ENCODE measurements at places on chromosomes 6 and 20.

- DNase-seq: no peak
Observed at GRCh38 chr20:44754554-44754953, 8.9 kb downstream of the KCNK15 start.

DNA sequence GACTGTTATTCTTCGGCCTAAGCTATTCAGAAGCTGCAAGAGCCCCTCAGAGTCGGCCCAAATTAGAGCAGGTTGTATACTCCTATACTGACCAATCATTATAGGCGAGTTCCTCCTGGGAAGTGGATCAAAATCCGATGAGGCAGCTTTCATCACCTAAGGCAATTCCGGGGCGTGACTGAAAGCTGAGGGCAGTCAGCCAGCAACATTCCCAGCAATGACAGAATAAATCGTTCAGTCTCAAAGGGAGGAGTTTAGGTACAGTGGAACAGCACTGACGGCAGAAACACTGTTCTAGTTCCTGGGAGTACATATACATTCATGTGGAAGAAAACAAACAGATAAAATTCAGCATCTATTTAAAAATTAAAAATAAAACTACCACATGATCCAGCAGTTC is 10.8 kb downstream of the HLA-DQB2 start:
- DNase-seq: no peak

GRCh38 chr6:82176616-82177015 is 70.9 kb downstream of the IBTK start:
- DNase-seq: no peak

DNA sequence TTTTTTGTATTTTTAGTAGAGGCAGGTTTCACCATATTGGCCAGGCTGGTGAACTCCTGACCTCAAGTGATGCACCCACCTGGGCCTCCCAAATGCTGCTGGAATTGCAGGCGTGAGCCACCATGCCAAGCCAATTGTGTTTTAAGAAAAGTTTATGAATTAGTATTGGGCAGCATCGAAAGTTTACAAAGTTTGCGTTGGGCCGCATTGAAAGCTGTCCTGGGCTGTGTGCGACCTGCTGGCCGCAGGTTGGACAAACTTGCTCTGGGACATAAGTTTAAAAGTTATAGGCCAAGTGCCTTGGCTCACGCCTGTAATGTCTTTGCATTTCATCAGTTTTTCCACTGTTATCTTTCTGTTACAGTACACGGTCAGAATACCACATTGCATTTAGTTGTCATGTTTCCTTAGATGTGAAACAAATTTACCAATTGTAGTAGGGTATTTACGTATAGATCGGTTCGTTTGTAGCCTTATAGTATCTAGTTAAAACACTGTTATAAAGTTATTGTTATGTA is 39.5 kb downstream of the ASXL1 start:
- no peak for DNase-seq

DNA sequence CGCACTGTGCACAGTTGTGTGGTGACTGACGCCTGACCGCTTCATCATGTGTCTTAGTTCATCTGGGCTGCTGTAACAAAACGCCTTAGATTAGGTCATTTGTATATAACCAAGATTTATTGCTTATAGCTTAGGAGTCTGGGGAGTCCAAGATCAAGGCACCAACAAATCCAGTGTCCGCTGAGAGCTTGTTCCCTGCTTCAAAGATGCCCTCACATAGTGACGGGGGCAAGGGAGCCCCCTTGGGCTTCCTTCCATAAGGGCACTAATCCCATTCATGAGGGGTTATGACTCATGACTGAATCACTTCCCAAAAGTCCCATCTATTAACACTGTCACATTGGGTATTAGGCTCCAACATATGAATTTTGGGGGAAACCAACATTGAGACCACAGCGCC is 34.6 kb downstream of the CYP24A1 start:
- DNase-seq: no peak

DNA sequence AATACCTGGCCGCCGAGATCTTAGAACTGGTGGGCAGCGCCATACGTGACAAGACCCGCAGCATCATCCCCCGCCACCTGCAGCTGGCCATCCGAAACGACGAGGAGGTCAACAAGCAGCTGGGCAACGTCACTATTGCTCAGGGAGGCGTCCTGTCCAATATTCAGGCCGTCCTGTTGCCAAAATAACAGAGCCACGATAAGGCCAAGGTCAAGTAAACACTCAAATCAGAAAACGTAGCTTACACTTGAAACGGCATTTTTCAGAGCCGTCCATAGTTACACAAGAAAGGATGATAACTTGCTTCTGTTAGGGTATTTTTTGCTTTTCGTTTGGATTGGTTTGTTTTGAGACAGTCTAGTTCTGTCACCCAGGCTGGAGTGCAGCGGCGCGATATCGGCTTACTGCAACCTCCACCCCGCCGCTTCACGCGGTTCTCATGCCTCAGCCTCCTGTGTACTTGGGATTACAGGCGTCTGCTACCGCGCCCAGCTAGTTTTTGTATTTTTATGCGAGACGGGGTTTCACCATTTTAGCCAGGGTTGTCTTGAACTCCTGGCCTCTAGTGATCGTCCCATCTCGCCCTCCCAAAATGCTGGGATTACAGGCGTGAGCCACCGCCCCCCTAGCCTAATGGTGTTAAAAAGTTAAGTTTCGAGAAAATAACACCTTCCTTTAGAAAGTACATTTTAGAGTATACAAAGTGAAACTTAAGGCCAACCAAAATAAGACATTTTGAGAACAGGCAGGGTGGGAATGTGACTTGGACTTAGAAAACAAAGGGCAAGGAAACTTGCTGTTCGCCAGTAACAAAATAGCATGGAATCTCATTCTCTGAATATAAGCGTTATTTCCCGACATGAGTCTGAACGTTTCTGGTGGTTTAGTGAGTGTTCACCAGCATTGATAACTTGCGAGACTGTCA is 42.8 kb upstream of the HFE start:
- DNase-seq: peak; percentile 60

DNA sequence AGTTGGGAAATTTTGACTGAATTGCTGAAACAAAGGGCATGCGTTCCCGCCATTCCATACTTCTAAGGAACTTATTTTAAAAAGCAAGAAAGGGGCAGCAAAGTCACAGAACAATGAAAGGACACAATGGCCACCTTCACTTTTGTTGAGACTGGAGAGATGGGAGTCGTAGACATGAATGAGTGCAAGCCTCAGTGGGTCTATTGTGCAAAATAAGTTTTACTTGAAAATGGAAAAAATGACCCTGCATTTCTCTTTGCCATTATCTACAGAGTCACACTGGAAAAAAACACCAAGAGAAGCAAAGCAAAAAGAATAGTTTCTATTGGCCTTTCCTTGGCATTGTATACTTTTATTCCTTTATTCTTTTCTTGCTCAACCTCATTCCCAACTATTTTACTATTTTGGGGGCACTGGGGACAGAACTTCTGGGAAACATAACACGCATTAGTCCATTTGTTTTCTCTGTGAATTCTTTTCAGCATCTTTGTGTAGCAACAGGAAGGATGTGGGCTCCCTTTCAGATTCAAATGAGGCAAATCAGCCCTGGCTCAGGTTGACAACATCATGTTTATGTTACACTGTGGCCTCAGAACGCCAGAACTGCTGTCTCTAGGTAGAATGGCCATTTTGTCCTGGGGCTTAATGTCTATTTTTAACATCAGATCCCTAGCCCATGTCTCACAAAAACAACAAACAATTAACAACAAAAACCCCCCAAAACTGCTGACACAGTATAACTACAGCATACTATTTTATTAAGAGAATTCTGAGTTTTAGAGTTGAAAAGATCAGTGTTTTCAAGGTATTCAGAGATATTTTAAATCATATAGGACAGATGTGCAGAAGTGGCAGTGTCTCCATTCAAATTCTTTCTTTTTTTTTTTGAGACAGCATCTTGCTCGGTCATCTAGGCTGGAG is 122.2 kb downstream of the FYN start:
- DNase-seq: no peak

DNA sequence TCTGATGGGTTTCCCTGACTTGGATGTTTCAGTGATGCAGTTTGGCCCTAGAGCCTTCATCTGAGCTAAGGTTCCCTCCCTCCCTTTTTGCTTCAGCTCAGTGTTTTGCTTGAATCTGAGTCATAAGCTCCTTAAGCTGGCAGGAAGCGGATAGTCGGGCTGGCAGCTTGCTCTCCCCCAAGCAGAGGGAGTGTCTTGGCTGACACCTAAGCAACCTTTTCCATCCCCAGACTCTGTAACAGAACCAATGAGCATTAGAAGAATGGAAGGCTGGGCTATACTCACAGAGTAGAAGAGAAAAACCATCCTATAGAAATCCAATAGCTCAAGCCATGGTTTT is 98.3 kb downstream of the HAO1 start:
- DNase-seq: no peak

DNA sequence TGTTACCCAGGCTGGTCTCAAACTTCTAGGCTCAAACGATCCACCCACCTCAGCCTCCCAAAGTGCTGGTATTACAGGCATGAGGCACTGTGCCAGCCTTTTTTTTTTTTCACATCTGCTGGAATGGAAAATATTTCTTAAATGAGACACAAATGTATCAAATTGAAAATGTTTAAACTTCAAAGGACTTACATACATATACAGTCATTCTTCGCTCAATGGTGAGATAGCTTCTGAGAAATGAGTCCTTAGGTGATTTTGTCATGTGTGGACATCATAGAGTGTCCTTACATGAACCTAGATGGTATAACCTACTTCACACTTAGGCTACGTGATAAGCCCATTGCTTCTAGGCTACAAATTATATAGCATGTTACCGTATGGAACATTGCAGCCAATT is 43.1 kb downstream of the MICA start:
- DNase-seq: no peak

GRCh38 chr6:40479706-40480105 is 107.5 kb downstream of the LRFN2 start:
- DNase-seq: no peak

GRCh38 chr6:57262901-57263694 is 41.0 kb upstream of the RAB23 start:
- no peak for DNase-seq

DNA sequence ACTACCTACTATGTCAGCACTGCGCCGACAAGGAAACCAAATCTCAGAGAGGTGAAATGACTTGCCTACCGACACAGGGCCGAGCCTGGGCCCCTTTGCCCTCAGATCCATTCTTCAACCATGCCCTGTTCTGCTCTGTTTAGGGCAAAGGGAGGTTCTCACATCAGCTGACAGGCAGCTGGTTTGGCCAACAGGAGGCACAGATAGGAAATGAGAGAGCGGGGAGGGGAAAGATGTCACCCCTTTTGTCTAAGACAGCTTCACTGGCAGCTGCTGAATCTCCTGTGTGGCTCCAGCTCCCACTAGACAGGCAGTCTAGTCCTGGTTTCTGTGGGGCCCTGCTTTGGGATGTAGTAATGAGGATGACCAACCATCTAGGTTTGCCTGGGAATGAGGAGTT is 158.7 kb downstream of the TMEM200A start:
- no peak for DNase-seq

GRCh38 chr20:48949304-48950170 is 28.0 kb downstream of the ARFGEF2 start:
- DNase-seq: no peak

DNA sequence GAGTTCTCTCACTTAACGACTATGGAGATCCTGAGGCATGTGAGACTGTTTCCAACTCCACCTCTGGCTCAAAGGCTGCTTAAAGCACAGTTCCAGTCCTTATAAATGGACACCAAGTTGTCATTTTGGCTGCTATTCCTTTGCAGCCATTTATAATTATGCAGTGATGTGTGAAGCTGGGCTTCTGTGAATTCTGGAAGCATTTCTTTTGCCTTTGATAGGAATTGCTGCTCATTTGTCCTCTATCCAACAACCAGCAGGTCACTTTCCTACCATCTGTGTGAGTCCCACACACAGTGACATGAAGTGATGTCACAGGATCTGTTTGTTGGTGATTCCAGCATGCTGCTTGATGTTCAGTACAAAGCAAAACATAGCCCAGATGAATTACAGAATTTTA is 28.5 kb upstream of the EFHC1 start:
- DNase-seq: no peak

DNA sequence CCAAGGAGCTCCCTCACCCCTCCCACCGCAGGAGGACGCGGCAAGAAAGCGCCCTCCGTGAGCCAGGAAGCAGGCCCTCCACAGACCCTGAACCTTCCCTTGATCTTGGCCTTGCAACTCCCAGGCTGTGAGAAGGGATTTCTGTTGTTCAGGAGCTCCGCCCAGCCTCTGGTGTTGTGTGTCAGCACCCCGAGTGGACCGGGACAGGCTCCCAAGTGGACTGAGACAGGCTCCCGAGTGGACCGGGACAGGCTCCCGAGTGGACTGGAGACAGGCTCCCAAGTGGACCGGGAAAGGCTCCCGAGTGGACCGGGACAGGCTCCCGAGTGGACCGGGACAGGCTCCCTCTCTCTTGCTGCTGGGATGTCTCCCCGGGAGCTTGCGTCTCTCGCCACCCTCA is 9.3 kb upstream of the NTSR1 start:
- DNase-seq: no peak

DNA sequence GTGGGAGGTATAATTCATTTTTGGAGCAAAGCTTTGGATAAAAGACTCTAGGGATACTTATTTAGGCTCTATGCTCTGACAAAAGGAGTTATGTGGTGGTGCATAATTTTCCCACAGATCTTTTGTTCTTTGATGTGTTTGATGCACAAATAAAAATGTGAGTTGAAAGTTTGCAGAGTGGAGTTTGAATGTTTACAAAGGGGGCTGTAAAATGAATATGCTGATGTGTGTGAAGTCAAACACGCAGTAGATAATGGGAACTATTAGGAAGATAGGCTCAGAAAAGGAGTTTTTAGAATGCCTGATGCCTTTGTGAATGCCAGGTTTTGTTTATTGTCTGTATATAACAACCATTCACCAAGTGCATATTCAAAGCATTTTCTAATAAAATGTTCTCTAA is 545.0 kb upstream of the EPHA7 start:
- no peak for DNase-seq

DNA sequence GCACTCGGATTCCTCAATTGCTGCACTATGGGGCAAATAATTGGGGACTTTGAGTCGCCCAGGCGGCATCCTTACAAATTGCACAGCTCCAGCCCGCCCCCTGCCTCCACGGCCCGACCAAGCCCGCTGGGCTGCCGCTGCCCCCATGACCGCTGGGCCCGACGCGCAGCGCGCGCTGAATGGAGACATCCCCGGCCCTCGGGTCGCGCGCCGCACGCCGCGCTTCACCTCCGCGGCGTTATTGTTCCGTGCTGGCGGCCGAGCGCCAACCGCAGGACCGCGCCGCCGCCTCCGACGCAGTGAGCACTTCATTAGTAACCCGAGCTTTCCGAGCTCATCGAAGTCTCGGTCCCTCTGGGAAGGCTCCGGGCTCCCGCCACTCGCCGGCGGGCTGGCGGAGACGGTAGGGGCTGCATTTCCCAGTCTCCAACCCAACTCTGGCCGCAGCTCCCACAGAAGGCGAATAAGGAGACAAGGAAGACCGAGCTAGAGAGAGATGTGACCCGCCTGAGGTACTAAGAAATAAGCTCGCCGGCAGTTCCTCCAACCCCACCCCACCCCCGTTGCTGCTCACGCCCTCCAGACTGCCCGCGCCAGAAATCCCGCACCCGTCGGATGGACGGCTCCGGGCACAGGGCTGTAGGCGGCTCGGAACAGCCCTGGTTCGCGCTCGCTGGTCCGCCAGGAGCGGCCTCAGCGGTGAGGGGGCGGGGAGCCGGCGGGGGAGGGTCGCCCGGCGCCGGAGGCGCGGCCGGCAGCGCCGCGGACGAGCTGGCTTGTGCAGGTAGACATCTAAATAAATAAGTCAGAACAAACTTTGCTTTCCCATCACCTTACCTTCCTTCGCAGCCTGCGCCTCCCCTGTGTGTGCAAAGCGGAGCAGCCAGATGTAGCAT is 703 bp downstream of the EPHA7 start:
- peak; percentile 41 for DNase-seq

All from dorsolateral prefrontal cortex (tissue), 122 donors.